ENCODE measurements at places on chromosomes 1 and 21.

DNA sequence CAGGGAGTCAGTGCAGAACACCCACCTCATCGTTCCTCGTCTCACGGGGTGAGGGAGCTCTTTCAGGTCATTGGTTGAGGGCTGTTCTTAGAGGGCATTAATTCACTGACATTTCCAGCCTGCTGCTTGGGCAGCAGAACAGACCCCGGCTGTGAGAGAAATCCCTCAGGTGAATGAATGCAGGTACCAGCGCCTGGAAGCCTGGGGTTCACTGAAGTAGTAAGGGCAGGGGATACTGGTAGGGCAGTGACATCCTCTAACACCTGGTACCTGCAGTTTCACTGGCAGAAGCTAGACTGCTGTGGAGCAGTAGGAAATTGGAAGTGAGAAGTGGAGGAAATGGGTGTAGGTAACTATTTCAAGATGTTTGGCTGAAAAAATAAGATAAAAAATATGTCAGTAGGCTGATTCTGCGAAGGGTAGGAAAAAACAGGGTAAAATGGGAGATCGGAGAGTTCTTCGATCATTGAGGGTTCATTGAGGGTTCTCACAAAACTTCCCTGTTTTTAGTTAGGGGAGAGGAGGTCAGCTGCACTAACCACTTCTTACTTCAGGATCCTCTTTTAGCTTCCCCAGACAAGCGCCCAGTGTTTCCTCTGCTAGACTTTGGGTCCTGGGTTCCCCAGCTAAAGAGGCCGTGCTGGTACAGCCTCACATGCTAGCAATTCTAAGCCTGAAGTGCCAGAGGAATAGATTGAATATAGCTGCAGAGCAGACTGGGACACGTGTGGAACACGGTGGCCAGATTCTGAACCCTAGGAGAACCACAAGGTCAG, 55.2 kb downstream of the RNF220 start:
- no peak for DNase-seq

GRCh38 chr1:99756598-99756997, 9.8 kb downstream of the FRRS1 start:
- DNase-seq: no peak

- no peak for DNase-seq
These were observed 72.4 kb downstream of the ATP5PO start for GRCh38 chr21:33843216-33843615.

- no peak for DNase-seq
These were observed 508.6 kb upstream of the ADAMTS5 start for GRCh38 chr21:27475363-27475955.

GRCh38 chr1:161404051-161404597, 36.4 kb upstream of the CFAP126 start:
- DNase-seq: no peak

GRCh38 chr1:211942583-211942982, 92.8 kb downstream of the INTS7 start:
- no peak for DNase-seq

GRCh38 chr1:27149762-27150113, 5.2 kb downstream of the SLC9A1 start:
- no peak for DNase-seq

- DNase-seq: no peak
These were observed 68.7 kb upstream of the LRIF1 start for GRCh38 chr1:111032295-111032897.

DNA sequence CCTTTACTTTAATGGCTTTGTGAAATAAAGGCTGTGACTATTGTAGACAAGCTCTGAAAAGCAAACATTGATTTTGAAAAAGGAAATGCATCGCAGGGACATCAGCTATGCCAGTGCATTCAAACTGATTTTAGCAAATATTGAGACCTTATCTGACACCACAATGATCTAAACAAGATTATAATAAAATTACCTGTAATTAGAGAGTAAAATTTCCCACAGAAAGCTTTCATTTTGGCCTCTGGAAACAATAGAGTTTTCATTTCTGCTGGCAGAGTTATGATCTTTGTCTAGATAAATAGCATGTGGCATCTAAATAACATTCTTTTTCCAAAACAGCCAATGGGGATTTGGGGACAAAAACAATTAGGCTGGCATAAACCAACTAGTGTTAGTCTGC, 650.4 kb upstream of the PRMT6 start:
- DNase-seq: no peak

- no peak for DNase-seq
These were observed at the start of gene LCE1F for GRCh38 chr1:152774875-152775274. Gene LCE1F, plus strand, starts transcription at chr1:152775140. Its CDS starts 1,232 bp downstream, at chr1:152776372.

DNA sequence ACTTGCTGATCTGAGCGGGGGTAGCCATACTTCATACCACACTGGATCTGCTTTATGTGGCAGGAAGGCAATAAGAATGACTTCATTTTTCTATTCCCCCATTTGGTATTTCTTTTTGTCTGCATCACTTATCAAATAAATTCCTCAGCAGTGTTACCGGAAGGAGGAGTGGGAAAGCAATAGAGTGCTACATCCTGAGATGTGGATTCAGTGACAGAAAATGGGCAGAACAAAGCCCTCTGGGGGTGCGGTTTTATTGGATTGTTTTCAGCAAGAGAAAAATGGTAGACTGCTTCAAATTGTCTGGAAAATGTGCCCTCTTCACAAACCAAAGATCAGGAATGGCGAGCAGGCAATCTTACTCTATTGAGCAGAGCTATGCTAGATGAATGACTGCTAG, 751.9 kb upstream of the NEGR1 start:
- no peak for DNase-seq

- no peak for DNase-seq
These were observed 64.3 kb upstream of the HOOK1 start for GRCh38 chr1:59750328-59751003.

DNA sequence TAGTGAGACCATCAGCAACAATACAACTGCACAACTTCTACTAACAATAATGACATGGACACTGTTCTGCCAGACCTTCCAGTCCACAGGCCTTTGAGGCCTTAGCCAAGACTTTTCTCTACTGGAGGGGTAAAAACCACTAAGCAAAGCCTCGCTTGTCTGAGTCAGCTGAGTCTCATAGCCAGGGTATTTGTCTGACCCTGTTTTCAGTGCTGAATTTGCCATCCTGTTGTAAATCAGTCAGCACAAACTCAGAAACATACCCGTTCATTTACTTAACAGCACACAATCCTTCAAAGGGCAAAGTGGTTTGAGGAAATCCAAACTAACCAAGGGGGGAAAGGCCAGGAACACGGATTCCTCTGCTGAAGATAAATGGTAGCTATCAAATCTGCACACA, 537.8 kb downstream of the SMYD3 start:
- no peak for DNase-seq

GRCh38 chr1:11590395-11590794, 63.8 kb downstream of the FBXO2 start:
- DNase-seq: no peak

GRCh38 chr1:164895026-164895912, 336.3 kb downstream of the PBX1 start:
- DNase-seq: no peak

- DNase-seq: no peak
These were observed 159.5 kb downstream of the DISC1 start for GRCh38 chr1:231786126-231786525.

GRCh38 chr1:32525053-32525452, 14.2 kb upstream of the ZBTB8A start:
- DNase-seq: no peak

DNA sequence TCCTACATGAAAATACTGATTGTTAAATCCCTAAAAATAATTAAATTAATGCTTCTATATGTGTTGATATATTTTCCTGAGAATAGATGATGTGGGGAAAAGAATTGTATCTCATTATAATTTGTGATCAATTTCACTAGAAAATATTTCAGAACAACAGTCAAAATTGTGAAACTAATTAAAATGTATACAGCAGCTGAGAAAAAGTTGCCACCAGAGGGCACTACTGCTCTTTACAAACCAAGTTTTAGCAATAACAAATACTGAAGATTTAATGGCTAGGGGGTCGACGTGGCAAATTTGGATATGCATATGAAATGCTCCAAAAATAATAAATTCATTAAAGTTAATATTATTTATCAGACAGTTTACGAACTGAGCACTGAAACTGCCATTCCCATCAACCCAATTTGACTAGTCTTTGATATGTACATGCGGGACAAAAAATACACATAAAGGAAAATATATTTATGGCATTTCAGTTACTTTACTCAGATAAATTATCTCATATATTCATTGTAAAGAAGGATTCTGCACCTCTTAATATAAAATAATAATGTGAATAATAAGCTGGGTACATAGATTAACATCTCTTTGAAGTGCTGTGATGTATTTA, 96.3 kb upstream of the TMPRSS15 start:
- DNase-seq: no peak

GRCh38 chr21:36134803-36135390, at the start of gene CBR3:
Gene CBR3, plus strand, starts transcription at chr21:36135079. Its CDS starts 114 bp downstream, at chr21:36135193.
- no peak for DNase-seq

DNA sequence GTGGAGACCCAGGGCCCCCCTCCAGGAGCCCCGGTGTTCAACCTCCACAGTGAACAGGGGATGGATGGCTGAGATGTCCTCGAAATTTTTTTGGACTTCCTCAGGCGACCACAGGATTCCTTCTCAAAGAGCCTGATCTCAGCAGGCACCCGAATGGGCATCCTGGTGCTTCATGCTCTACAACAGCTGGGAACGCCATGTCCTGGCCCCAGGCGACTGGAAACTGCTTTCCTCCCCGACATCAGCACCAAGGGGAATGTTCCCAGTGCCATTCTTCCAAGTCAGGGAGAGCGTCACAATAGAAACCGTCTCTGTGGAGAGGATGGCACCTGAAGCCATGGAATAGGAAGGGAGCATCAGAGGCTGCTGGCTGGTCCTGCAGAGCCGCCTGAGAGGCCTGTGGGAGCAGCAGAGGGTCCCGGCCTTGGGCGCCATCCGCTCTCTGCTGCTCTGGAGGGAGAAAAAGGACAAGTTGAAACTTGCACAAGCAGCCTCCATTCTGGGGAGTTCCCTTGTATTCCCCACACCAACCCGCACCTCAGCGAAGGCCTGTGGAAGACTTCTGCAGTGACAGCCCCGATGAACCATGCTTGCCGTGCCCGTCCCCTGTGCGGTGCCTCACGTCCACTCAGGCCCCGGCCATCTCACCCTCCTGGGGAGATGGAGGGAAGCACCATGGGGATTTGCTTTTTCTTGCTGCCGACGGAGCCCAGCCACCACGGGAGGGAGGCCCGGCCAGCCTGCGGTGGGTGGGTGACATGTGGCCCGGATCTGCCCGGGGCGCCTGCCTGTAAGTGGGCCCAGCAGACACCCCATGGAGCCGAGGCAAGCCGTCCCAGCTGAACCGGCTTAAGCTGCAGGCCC, 2.3 kb upstream of the ADARB1 start:
- no peak for DNase-seq

GRCh38 chr1:9292361-9293240, at the start of gene SPSB1:
Gene SPSB1, plus strand, starts transcription at chr1:9292894. Its CDS starts 62,998 bp downstream, at chr1:9355892.
- DNase-seq: peak; percentile 88

- no peak for DNase-seq
These were observed 353.6 kb upstream of the C1orf87 start for GRCh38 chr1:60427194-60427593.

GRCh38 chr1:179825206-179825605, 52.4 kb downstream of the TOR1AIP2 start:
- DNase-seq: no peak

GRCh38 chr1:178954325-178954690, 71.4 kb upstream of the FAM20B start:
- no peak for DNase-seq
